ENCODE measurements at places on chromosomes 12 and 14.

DNA sequence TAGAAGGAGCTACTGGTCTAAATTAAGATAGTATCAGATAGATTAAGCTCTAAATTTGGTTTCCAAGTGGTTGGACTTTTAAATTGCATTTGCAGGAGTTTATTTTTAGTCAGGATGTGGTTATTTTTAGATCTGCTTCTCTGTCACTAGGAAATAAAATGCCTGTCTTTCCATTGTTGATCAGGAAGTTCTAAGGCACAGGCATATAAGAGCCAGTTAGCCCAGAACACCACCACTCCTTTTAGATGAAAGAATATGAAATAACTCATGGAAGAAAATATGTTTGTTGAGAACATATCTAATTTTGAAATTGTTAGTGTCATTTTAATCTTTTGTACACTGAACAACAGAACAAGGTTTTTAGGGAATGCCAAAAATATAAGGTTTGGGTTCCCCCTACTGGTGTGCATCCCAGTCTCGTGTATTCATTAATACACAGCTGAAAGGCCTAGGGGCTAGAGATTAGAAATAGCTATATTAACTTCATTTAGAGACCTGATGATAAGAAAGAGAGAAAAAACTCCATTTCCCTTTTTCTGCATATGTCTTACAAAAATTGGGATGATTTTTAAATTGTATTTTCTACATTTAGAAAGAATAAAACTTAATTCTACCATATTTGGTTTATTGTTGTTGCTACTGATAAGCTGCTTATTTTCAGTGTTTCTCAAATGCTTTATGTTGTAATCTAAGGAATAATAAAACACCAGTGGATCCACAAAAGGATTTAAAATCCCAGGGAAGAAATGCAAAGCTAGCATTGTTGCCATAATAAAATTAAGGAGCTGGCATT is 67.2 kb downstream of the RIC8B start:
- DNase-seq: peak; percentile 32

- no peak for DNase-seq
Observed at GRCh38 chr12:30934811-30935210, 8.3 kb downstream of the TSPAN11 start.

- no peak for DNase-seq
Observed at GRCh38 chr14:94115631-94116030, 5.1 kb downstream of the IFI27 start.

GRCh38 chr12:64718649-64719048 is 40.6 kb downstream of the GNS start:
- no peak for DNase-seq

GRCh38 chr12:107372229-107372658 is 278.9 kb upstream of the CRY1 start:
- DNase-seq: no peak

GRCh38 chr14:98474900-98475299 is 797.1 kb downstream of the BCL11B start:
- DNase-seq: no peak

- no peak for DNase-seq
Observed at GRCh38 chr14:77024171-77024691, 4.3 kb downstream of the IRF2BPL start.

DNA sequence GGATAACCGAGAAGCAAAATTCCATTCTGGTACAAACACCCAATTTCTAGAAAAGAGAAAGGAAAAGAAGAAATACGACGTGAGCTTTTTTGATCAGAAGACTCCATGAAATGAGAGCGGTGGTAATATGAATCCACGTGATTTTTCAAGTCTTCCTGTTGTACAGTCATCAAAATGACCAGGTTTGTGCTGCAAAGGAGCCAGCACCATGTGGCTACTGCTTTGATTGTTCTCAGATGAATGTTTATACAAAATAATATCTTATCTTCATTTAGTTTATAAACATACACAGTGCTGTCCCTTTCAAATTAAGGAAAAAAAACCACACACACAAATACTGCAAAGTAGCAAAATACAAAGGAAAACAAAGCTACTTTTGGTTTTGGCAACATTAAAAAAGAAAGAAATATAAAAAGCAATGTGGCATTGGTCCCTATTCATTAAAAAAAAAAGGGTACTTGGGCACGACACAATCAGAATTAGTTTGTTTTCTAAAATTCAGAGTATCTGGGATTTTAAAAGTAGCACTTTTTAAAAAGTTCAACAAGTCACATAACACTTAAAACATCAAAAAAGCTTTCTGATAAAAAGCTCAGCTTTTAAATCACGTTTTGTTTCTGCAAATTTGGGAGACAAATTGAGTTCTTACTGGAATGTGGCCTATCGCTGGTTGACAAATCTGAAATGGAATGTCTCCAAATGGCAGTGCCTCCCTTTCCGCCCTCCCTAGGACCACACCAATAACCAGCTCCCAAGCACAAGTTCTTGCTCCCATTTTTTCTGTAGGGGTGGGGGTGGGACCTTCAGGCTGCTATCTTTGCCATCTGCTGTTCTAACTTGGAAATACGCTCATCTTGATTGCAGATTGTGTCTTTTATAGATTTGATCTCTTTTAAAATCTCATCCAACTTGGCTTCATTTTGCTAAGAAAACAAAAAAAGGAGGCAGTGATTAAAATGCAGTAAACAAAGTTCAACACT is 13.2 kb upstream of the SELPLG start:
- no peak for DNase-seq

DNA sequence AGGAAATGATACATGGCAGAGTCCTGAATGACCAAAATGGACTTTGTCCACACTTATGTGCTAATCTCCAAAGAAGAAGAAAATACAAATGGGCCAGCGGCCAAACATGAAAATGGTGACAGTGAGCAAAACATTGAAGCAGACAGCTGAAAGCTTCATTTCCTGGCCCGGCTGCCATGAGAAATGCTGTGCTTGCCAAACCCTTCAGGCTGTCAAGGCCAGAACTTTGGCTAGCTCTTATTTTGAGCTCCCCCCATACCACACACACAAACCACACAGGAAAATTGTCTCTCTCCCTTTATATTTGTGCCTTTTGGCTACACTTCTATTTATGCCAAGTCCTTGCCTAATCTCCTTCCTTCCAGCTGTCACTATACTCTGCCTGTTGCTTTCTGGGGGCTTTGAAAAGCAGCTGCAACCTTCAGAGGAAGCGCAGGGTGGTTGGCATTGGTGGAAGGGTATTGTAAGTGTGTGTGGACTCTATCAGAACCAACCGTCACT is 323.8 kb downstream of the RAD51B start:
- no peak for DNase-seq

DNA sequence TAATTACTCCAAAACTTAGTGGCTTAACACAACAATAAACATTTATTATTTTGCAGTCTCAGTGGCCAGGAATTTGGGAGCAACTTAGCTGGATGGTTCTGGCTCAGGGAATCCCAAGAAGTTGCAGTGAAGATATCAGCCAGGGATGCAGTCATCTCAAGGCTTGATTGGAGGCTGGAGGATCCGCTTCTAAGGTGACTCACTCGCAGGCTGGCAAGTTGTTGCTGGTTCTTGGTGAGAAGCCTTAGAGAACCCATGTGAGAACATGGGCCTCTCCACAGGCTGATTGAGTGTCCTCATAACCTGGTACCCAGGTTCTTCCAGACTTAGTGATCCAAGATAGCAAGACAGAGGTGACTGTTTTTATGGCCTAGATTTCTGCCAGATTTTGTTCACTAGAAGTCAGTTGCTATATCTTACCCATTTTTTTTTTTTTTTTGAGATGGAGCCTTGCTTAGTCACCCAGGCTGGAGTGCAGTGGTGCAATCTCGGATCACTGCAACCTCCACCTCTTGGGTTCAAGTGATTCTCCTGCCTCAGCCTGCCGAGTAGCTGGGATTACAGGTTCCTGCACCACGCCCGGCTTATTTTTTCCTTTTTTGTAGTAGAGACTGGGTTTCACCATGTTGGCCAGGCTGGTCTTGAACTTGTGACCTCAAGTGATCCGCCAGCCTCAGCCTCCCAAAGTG is 32.5 kb downstream of the BRMS1L start:
- no peak for DNase-seq

DNA sequence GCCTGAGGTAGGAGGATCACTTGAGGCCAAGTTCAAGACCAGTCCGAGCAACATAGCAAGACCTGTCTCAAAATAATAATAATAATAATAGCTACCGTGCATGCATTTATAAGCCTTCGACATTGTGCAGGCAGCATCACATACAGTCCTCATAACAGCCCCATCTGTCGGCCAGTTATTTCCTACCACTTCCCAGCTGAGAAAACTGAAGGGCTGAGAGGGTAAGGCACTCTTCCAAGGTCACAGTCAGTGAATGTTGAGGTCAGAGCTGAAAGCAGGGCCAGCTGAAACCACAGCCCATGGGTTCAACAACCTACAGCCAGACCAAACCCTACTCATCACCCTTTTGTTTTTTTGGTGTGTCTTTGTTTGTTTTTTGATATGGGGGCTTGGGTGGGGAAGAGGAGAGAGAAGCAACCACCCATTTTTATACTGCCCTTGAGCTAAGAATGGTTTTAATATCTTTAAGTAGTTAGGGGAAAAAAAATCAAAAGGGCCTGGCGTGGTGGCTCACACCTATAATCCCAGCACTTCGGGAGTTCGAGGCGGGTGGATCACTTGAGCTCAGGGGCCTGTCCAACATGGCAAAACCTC is 16.8 kb upstream of the ITPK1 start:
- DNase-seq: no peak

- no peak for DNase-seq
Observed at GRCh38 chr14:31360919-31361662, 59.3 kb downstream of the HEATR5A start.

GRCh38 chr12:122399592-122400373 is 22.7 kb downstream of the CLIP1 start:
- peak; percentile 79 for DNase-seq

GRCh38 chr12:51695241-51696010 is 104.4 kb downstream of the SCN8A start:
- no peak for DNase-seq

DNA sequence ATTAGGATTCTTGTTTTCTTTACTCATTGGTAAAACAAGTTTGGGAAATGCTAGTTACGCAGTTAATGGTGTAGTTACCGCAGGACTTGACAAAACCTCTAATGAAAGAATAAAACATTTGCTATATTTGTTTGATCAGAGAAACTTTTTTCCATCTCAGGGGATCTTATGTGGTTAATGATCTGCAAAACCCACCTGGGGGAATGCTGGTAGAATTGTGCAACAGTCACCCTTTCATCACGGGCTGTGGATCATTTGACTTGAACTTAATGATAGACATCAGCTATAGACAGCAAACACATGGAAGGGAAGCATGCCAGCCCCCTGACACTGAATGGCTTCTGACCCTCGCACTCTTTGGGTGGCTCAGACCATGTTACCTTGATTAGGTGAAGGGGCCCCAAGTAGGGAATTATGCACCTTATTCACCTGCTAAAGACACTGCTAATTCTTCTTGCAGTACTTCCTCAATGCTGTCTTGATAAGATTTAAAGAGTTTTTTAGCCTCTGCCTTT is 84.2 kb downstream of the PDE3A start:
- DNase-seq: no peak

- DNase-seq: no peak
Observed at GRCh38 chr14:89922031-89922907, 32.3 kb downstream of the EFCAB11 start.

GRCh38 chr12:67453191-67453590 is 184.0 kb downstream of the CAND1 start:
- no peak for DNase-seq

DNA sequence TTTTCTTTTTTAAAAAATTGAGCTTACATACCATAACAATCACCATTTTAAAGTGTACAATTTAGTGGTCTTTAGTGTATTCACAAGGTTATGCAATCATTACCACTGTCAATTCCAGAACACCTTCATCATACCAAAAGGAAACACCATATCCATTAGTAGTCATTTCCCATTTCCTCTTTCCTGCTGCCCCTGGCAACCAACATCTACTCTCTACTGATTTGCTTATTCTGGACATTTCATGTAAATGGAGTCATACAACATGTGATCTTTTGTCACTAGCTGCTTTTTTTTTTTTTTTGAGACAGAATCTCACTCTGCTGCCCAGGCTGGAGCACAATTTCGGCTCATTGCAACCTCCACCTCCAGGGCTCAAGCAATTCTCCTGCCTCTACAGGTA is 66.8 kb upstream of the CFL2 start:
- DNase-seq: no peak

- DNase-seq: no peak
Observed at GRCh38 chr12:53211476-53212381, 4.7 kb upstream of the ITGB7 start.

GRCh38 chr12:99157946-99158345 is 489.6 kb upstream of the GARIN6 start:
- DNase-seq: no peak

GRCh38 chr12:93318720-93319522 is 58.8 kb upstream of the NUDT4 start:
- DNase-seq: no peak

- no peak for DNase-seq
Observed at GRCh38 chr12:115311875-115312274, 627.9 kb upstream of the TBX3 start.

DNA sequence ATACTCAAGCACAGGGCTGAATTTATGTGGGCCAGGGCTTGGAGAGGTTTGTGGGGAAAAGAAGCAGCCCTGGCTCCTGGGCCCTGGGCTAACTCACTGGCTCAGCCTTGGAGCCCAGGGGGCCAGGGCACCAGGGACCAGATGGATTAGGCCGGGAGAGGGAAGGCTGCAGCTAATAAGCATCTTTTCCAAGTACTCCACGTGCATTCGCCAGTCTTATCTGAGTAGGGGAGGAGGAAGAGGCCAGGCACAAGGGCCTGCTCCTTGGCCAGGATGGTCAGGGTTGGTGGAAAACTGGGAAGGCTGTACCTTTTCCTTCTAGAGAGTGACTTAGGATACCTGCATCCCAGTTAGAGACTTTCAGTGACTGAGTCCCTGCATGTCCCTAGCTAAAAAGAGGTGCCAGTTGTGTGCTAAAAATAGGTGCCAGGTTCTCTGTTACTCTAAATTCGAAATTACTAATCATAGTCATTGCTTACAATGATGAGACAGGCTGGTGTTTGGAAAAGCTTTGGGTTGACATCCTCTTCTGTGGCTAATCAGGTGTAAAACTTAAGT is 1.3 kb downstream of the GLRX5 start:
- DNase-seq: no peak

DNA sequence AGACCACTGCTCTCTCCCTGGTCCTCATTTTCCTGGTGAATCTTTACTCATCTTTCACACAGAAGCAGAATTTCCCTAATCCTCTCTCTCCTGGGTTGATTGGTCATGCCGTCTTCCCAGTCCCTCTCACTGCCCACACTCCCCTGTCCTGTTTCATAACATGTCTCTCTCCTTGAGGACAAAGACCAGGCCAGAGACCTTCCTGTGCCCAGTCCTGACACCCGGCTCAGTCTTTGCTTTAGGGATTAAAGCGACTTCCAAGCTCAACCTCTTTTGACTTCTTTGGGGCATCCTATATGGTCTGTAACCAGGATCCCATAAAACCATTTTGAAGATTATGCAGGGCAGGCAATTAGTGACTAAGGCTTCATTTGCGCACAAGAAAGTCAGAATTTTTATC is 105.5 kb downstream of the BCL11B start:
- no peak for DNase-seq

DNA sequence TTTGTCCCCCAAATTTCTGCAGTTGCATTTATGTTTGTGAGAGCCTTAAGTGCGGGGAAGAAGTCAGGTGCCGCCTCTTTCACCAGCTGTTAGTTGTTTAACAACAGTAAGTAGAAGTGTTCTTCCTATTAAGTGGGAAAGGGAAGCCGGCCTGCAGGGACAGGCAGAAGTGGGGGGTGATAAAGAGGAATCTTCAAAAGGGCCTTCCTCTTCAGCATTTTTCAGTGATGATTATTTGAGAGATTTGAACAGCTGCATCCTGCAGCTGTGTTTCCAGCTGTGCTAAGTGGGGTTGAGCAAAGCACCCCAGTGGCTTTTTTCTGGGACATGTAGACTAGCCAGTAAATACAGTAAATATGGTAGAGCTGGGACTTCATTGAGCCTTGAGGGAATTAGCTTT is 32.1 kb upstream of the SLC38A1 start:
- DNase-seq: no peak
